Stimulated activated CD4-positive, alpha-beta T cell treated with anti-CD3 and anti-CD28 coated beads, Interleukin-1b, Interleukin-23, amount 100 ng/mL, for 1 hour (primary cell): ENCODE measurements at places on chromosomes 4 and X.

GRCh38 chr4:97496298-97496873 lies 646.9 kb downstream of the STPG2 start:
- DNase-seq: no peak

DNA sequence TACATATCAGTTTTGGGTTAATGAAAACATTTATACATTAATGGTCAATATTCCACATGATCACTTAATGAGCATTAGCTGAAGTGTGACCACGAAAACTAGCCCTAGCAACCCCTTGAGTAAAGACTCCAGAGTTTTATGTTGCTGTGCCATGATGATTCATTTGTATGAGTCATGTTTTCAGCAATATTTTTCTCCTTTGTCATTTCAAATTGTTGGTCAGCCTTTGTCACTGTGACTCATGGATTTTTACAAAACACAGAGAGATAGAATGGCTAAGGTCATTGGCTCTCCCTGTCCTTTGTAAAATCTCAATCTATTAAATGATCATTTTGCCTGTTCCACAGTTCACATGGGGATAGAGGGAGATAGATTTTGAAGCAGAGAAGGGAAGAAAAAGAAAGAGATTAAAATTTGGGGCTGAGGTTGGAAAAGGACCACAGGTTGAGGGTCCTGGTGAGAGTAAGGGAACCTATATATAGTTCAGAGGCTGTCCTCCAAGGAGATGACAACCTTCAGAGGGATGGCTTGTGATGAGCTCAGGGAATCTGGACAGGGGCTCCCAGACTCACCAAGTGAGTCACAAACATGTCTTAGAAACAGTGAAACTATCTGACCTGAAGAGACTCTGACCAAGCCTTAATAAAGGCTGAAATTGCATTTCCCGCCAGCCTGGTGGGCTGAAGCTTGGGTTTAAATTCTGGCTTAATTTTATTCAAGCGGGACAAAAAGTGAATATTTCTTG lies 25.6 kb downstream of the NR0B1 start:
- DNase-seq: no peak

- no peak for DNase-seq
Observed at GRCh38 chr4:63460075-63460474, 949.2 kb downstream of the TECRL start.

- no peak for DNase-seq
Observed at GRCh38 chrX:72105436-72105835, 26.3 kb downstream of the RTL5 start.

- DNase-seq: no peak
Observed at GRCh38 chr4:3375688-3376087, 66.1 kb upstream of the HGFAC start.

DNA sequence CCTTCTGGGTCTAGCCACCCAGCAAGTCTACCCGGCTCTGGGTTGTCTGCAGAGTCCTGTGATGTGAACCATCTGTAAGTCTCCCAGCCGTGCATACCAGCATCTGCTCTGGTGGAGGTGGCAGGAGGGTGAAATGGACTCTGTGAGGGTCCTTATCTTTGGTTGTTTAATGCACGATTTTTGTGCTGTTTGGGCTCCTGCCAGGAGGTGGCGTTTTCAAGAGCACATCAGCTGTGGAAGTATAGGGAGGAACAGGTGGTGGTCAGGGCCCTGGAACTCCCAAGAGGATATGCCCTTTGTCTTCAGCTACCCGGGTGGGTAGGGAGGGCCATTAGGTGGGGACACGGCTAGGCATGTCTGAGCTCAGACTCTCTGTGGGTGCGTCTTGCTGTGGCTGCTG lies 66.5 kb upstream of the ZFP42 start:
- no peak for DNase-seq

DNA sequence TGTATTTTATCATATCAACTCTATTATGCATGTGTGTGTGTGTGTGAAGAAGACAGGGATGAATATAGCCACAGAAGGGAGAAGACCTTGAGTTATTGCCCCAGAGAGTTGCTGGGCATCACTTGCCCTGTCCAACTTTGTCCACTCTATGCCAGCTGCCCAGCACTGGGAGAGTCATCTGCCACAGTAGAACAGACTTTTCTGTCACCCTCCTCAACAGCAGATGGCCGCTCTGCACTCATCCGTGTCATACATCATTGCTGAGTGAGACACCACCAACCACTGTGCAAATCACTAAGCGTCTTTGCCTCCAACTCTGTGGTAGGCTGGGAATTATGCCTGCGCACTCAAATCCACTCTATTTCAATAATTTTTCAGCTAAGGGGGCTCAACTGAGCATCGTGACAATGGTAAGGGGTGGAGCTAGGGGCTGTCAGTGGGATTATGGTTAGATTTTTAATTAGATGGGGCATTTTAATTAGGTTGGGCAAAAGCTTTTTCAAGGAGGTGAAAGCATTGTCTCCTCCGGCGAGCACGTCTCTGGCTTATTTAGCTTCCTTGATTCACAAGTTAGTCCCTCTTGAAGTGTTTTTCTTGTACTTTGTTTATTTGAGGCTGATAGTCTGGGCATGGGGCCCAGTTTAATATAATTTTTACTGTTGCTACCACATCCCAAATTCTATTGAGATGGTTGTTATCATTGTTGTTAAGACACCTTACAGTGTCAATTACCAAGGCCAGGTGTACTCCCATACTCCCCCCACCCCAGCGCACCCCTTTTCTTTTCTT lies 100.1 kb upstream of the KLF3 start:
- no peak for DNase-seq

GRCh38 chrX:12463052-12463451 lies 324.8 kb downstream of the FRMPD4 start:
- no peak for DNase-seq

DNA sequence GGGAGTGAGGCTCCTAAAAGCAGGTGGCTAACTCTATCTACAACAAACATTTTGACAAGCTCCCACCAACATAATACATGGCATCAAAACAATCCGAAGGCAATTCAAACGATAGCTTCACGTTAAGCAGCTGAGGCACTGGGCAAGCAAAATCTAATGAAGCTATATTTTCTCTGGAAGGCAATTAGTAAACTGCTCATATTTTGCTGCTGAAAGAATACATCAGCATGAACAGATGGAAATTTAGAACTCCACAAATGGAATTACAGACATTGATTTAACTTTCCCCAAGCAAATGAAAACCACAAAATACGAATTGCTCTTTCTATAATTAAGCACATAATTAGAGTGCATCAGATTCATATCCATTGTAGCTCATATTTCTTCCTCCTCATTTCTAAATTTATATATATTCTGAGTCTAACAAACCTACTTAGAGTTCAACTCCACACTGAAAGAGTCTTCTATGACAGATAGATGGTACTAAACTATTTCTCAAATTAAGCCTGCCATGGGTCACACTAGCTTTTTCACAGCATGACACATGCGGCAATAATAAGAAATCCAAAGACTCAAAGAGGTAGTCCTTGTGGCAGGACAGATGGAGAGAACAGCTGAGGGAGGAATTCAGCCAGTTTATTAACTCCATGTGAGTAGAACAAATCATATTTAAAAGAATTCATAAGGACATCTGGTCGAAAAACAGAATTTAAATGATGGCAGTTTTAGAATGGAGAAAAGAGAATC lies 305.4 kb downstream of the MAPK10 start:
- DNase-seq: no peak

GRCh38 chrX:129998021-129998420 lies 15.6 kb downstream of the BCORL1 start:
- no peak for DNase-seq

- no peak for DNase-seq
Observed at GRCh38 chr4:88275516-88275915, 8.8 kb downstream of the PPM1K start.

- DNase-seq: no peak
Observed at GRCh38 chr4:41366911-41367517, 110.3 kb downstream of the UCHL1 start.

GRCh38 chr4:149095811-149096210 lies 653.6 kb upstream of the NR3C2 start:
- no peak for DNase-seq

GRCh38 chr4:72893354-72894066 lies 176.0 kb downstream of the COX18 start:
- DNase-seq: no peak

DNA sequence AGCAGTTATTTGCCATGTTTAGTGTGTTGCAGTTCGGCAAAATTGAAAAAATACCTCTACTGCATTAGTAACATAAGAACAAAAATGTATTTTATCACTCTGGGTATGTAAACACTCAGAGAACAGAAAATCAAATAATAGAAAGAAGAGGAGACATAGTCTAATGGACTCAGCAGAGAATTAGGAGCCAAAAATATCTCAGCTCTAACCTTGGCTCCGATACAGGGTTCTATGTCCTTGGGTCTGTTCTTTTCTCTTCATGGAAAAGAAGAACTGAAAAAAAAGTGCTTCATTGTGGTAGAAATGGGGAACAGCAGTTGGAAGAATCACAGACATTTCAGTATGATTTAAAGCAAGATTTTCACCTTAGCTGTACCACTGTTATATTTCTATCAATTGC lies 240.5 kb upstream of the CXXC4 start:
- DNase-seq: no peak

DNA sequence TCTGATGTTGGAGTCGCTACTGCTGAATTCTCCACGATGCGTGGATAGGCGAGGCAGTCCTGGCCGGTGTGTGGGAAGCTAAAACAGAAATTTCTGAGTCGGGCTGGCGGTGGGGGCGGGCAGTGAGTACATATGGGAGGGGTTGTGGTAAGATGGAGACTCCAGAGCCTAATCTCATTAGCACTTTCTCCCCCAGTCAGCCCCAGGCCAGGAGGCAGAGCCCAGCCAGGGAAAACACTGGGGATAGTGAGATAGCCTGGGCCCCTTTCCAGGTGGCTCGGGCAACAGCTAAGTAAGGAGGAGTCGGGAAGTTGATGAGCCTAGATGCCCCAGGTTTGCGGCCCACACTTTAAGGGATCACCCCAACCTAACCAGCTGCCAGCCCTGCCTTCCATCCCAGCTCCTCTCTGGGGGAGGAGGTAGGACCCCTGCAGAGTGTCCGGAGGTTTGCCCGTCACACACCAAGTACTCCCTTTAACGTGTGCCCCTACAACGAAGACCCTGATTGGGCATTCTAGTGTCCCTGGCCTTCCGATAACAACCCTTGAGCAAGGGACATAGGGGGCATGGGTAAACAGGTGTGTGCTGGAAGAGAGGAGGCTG lies 2.4 kb upstream of the LOC101059915 start:
- DNase-seq: no peak

- DNase-seq: no peak
Observed at GRCh38 chr4:154604696-154605200, 7.7 kb downstream of the FGG start.

DNA sequence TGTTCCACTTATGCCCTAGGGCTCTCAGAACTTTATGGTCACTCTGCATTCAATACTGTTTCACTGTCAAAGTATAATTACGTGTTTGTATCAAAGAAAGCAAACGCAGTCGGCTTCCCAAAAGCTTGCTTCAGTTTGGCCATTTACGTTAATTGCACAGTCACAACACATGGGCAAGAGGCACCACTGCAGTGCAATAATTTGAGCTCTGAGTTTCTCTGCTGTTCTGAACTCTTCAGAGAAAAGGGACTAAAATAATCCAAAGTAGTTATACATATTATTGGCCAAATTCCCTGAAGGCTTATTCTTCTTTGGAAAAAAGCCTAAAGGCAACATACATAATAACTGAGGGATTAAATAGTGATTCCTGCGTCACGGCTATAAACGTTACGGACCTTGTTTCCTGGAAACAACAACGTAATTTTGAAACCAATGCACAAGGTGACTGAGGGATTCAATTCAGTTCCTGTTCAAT lies 51.3 kb downstream of the RNF150 start:
- DNase-seq: no peak

GRCh38 chr4:123807866-123808265 lies 411.3 kb downstream of the SPRY1 start:
- DNase-seq: no peak

GRCh38 chr4:181745933-181746625 lies 497.1 kb upstream of the TENM3 start:
- no peak for DNase-seq

DNA sequence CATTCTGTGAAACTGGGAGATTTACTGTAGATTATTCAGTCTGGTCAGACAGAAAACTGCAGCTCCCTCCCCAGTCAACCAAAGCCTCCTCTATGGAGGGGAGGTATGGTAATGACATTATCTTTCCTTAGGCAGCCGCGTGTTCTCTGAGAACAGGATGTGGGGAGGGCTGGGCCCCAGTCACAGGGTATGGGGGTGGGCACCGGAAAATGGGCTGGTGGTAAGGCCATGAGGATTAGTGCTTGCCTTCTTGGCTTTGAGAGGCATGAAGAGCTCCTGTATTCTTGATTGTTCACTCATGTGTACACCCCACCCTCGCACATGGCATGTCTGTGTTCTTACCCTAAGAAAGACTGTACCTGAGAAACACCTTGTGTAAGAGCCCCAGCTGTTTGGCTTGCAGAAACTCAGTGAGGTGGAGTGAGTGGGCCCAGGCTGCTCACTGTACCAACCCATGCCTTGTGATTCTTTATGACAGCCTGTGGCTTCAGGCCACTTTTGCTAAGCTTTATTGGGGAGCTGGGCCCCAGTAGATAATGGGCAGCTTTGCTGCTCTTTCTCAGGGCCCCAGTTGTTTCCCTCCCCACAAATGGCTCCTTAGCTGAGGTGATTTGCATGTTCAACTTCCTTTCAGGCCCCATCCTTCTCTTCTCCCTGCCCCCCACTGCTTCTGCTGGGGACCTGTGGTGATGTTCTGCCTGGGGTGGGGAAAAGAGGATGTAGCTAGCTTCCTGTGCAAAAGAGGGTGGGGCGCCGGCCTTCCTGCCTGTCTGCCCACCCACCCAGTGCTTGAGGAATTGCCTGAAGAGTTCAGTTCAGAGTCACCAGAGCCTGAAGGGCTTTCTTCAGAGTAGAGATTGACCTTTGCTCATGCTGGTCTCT lies 30.7 kb downstream of the MSN start:
- DNase-seq: peak; percentile 37

DNA sequence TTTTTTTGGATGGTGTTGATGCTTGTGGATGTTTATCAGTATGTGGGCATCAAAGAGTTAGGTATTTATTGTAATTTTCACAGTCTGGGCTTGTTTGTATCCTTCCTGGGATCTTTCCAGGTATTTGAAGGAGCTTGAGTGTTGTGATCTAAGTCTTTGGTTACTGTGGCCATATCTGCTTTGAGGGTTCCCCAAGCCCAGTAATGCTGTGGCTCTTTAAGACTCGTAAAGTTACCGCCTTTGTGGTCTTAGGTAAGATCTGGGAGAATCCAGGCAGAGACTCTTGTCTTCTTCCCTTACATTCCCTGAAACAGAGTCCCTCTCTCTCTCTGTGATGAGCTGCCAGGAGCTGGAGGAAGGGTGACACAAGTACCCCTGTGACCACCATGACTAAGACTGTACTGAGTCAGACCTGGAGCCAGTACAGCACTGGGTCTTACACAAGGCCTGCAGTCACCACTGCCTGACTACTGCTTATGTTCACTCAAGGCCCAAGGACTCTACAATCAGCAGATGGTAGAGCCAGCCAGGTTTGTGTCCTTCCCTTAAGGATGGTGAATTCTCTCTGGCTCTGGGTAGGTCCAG lies 62.2 kb downstream of the FMR1NB start:
- DNase-seq: no peak

- no peak for DNase-seq
Observed at GRCh38 chr4:122787940-122788339, 38.7 kb upstream of the FGF2 start.
